ENCODE measurements at places on chromosomes 13 and 19.

DNA sequence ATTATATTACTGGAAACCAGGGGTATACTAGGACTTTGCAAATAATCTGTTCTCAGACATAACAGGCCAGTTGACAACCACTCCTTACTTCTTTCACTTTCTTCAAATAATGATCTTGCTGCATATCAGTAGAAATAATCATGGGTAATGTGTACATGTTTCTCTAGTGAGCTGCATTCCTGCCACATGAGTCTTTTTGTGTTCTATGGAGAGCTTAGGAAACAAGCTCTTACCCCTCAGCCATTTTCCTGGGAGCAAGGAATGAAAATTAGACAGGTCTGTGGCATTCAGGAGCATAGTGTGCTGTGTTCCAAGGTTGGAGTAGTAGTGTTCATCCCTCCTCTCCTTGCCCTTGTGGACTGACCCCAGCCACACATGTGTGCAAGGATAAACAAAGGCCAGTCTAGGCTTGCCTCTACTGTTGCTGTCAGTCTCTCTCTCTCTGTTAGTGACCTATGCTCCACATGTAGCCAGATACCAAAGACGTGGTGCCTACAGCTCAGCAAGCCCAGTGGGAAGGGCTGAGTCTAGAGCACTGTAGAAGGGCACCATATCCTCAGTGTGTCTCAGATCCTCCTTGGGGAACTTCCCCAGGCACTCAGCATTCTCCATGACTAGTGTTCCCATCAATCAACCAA, 11.5 kb upstream of the OXGR1 start:
- no peak for DNase-seq

- no peak for DNase-seq
Observed at GRCh38 chr19:11781295-11782057, 14.7 kb downstream of the ZNF441 start.

DNA sequence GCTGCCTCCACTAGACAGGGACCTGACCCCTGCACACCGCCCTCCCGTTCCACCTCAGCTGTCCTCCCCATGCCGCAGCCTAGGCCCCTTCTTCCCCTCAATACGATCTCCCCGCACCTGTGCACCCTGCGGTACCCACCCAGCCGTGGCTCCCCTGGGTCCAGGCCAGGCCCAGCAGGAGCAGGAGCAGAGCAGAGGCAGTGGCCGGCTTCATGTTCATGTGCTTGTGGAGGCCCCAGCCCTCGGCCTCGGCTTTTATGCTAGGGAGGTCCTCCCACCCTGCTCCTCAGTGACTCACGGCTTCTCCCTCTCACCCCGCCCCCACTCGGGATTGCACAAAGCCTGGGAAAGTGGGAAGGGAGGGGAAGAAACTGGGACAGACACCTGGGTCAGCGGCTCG, 11.4 kb upstream of the KRTDAP start:
- no peak for DNase-seq

DNA sequence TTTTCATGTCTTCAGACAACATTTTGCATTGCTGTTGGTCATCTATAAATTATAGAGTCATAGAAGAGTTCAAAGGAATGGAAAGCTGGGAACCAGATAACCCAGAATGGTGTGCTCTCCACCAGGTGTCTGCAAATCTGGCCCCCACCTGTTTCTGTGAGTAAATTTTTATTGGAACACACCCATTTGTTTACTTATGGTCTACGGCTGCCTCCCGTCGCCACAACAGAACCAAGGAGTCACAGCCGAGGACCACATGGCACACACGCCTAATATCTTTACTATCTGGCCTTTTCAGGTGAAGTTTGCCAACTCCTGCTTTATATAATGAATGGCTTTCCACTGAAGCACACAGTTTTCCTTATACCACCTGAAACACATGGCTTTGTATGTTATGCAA, 58.2 kb downstream of the EFNB2 start:
- no peak for DNase-seq

GRCh38 chr19:17985037-17985818, 18.3 kb downstream of the KCNN1 start:
- no peak for DNase-seq

- no peak for DNase-seq
Observed at GRCh38 chr13:84962141-84962750, 837.0 kb downstream of the SLITRK6 start.

DNA sequence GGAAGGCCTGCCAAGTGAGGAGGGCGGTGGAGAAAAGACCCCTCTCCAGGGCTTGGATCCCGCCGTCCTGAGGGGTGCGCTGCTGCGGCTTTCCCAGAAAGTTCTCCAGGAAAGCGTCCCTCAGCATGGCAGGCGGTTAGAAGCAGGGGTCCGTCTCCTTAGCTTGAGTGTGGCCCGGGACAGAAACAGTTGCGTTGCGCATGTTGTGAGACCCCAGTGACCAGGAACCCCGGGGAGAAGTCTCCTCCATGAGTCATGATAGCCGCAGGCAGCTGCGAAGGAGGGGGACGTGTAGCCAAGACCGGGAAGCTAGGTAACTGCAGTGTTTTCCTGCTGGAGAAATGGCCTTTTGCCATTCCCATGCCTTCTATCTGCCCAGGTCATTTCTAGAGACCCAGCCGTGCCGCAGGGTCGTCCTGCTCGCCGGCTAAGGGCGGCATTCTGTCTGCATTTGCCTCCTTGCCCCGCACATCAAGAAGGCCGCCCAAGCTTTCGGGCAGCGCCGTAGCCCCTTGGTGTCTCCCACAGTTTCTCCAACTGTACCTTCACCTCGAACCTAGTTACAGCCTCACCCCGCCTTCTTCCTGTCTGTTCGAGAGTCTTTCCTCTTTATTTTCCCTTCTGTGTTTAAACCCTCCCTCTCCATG, 64.3 kb downstream of the TM9SF2 start:
- no peak for DNase-seq

DNA sequence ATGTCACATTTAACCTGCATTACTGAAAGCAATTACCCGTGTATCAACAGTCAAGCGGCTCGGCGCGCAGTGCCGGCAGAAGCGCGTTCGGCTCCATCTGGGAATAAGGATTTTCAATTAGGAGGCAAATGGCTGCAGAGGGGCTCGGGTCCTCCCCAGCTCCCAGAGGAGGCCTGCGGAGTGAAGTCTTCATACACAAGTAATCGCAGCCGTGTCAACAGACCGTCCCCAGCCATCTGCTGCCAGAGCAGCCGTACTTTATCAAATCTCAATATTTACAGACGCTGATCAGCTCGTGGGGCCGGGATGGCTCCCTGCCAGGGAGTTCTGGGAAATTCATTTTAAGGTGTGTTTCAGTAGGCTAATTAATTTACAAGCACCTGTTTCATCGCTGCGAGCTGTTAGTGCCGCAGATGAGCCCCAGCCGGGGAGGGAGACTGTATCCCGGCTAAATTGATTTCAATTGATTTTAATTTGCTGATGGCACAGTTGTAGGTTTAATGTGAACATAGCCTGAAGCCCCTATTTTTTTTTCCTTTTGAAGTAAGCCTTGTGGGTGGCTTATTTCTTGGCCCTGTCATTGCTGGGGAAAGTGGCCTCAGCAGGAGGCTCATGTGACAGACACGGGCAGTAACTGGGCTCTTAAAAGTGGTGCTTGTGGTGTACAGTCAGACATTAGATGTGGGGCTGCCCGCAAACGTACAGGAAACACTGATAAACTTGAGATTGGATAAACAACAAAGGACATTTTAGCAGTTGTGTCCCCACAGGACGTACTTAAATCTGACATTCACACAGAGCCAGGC, 252.7 kb downstream of the TEX29 start:
- no peak for DNase-seq

- peak; percentile 13 for DNase-seq
Observed at GRCh38 chr19:10352764-10353671, 13.6 kb upstream of the ICAM3 start.

Data from GM12892 (cell line).